ENCODE measurements at places on chromosomes 11 and 22.

DNA sequence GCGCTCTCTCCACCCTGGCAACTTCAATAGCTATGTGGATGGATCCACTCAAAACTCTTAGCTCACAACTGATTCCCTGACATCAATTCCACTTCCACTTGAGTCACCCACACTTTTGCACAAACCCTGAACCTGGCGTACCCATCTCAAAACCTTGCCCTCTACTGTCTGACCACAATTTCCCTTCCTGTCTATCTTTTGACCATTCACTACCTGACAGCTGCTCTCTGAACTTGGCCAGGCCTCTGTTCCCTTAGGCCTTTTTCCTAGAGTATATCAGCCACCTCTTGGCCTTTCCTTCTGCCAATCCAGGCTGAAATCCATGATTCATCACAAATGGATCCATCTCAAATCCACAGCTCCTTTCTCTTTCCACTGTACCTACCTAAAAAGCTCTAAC is 106.0 kb downstream of the RPL27A start:
- no peak for DNase-seq

GRCh38 chr22:18983120-18983651 is 47.1 kb upstream of the PRODH start:
- DNase-seq, result no peak

GRCh38 chr22:17841836-17842235 is 67.6 kb upstream of the BID start:
- no peak for DNase-seq

GRCh38 chr11:100849901-100850235 is 162.8 kb downstream of the ARHGAP42 start:
- DNase-seq, result no peak

GRCh38 chr11:72812967-72813739 is 1.1 kb upstream of the ATG16L2 start:
- DNase-seq, result peak; percentile 37

- DNase-seq, result no peak
Observed at GRCh38 chr22:20497426-20497825, 1.8 kb upstream of the KLHL22 start.

GRCh38 chr11:96132437-96132836 is 208.5 kb upstream of the MTMR2 start:
- no peak for DNase-seq

GRCh38 chr11:92841719-92842118 is 127.7 kb upstream of the MTNR1B start:
- DNase-seq, result no peak

GRCh38 chr11:126336138-126336541 is 19.3 kb upstream of the ST3GAL4 start:
- no peak for DNase-seq

GRCh38 chr22:49934891-49935557 is 16.6 kb downstream of the CRELD2 start:
- DNase-seq, result peak; percentile 84

- no peak for DNase-seq
Observed at GRCh38 chr11:121553806-121554205, 101.0 kb upstream of the SORL1-AS1 start.

GRCh38 chr11:12159351-12160099 is 49.1 kb downstream of the MICAL2 start:
- DNase-seq, result no peak
